ENCODE measurements at places on chromosomes 2 and 18.
A peak's percentile ranks its signal among the peaks of the same experiment; 100 is the strongest.

DNA sequence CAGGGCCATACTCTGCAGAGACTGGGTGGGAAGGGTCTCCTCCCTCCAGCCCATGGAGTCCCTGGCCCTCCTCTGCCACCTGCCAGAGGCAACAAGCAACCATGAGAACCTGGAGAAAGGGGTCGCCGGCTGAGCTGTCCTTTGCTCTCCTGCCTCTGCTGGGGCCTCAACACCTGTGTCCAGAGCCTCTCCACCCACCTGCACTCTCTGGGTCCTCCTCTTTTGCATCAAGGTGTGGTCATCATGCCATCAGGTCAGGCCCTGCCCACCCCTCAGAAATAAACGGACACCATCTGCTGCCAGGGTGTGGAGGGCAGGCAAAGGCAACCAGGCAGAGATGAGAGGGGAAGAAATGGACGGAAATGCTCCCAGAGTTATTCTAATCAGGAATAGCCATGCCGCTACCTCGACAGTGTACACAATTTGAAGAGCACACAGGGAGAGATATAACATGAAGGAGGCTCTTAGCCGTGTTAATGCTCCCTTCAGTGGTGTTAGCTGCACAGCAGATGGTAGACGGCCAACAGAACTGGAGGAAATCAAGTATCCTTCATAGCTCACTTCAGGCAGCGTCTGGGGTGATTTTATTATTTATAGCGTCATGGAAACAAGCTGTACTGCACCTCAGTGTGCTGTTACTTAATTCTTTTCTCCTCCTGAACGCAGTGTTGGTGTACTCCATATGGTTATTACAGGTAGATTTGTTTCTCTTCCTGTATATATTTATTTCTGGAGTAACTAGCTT lies 247.9 kb downstream of the TSN start:
- DNase-seq, result no peak

GRCh38 chr2:10579441-10579840 lies 110.3 kb downstream of the NOL10 start:
- DNase-seq, result no peak

GRCh38 chr18:52200406-52200805 lies 139.6 kb upstream of the DCC start:
- no peak for DNase-seq

GRCh38 chr18:41771973-41772372 lies 183.1 kb upstream of the PIK3C3 start:
- DNase-seq, result no peak

GRCh38 chr2:16664809-16665747 lies 556 bp downstream of the CYRIA start:
- DNase-seq, result no peak

DNA sequence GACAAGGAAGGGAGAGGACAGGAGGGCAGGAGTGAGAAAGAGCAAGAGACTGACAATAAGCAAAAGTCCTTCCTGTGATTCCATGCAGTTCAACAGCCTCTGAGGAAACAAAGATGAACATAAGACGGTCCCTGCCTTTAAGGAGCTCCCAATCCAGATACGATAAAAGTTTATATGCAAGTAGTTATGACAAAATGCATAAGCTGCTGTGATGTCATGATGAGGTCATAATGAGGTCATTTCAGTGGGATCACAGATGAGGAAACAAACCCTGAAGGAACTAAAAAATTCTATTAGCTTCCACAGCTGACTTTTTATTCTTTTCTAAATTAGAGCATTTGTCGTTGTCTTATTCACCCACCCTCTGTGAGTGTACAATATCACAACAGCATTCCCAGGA lies 458.5 kb upstream of the ACVR2A start:
- DNase-seq, result no peak

DNA sequence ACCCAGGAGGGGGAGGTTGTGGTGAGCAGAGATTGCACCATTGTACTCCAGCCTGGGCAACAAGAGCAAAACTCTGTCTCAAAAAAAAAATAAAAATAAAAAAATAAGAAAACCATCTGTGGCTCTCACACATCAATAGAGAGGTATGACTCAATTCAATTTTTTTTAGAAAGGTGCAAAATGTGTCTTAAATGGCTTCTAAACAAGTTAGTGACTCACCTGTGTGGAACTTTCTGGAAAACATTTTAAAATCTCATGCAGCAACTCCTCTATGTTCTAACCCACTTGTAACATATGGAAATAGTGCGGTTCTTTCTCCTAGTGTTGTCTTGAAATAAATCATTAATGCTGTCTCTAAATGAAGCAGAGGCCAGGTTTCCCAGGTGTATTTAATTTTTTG lies 10.7 kb upstream of the SULT1C4 start:
- no peak for DNase-seq

DNA sequence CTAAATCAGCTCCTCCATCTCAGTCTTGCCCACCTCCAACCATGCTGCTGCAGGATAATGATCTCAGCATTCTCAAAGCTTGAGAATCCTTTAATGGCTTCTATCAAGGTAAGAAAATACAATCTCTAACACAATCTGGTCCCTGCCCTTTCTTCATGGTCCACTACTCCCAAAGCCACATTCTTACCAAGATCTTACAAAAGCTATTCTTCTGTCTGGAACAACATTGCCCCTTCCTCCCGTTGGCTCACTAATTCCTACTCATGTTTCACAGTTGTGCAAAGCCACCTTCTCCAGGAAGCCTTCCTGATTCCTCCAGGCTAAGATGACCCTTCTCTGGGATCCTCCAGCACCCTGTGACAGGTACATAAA lies 5.9 kb upstream of the SFXN5 start:
- DNase-seq, result no peak

GRCh38 chr2:119826370-119826961 lies 66.7 kb downstream of the PTPN4 start:
- no peak for DNase-seq

- no peak for DNase-seq
These were observed 121.0 kb upstream of the XPO1 start for GRCh38 chr2:61658841-61659780.

GRCh38 chr2:117996525-117996924 lies 17.3 kb downstream of the CCDC93 start:
- DNase-seq, result no peak

GRCh38 chr2:109185821-109186570 lies 57.0 kb downstream of the SH3RF3 start:
- DNase-seq, result peak; percentile 56

DNA sequence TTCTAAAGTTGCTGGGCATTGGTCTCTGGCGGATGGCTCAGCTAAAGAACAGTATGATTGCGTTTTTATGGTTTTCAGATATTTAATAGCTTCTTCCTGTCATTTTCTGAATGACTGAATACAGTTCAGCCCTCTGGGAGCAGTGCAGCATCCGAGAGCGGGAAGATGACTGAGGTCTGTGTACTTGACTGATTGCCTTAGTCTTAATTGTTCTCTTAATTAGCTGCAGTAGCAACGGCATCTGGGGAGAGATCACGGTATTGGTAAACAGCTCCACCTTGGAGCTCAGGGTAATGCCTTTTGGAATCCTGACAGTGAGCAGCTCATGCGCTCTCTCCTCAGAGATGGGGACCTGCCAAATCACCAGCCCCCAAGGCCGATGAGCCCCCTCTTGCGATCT lies 481.4 kb upstream of the SPRED2 start:
- DNase-seq, result no peak

DNA sequence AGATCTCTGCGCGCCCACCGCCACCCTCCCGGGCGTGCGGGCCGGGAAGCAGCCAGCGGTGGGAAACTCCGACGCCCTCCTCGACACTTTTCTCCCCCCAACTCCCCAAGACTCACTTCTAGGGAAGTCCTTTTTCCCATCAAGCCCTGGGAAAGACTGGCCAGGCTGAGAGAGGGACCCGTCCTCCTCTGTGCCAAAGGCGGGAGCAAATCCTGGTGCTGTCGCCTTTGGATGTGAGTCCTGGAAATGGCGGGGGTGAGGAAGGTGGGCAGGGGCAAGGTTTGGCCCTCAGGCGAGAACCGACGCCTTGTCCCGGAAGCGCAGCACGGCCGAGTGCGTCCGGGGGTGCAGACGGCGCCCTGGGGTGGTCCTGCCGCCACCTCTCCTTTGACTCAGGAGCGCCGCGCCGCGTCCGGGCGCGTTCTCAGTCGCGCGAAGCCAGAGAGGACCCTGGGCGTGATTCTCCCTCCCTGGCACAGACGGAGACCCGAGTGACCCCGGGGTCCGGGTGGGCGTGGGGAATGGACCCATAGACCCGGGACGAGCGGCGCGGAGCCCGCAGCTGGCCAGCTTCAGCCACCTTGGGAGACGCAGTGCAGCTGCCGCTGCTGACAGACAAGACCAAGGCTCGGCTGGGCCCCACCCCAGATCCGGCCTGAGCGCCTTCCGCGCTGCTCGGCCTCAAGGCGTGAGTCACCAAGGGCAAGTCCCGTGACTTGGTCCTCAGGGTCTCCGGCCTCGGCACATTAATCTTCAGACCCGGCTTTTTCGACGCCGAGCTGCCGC lies 3.5 kb upstream of the LBX2 start:
- peak; percentile 50 for DNase-seq

DNA sequence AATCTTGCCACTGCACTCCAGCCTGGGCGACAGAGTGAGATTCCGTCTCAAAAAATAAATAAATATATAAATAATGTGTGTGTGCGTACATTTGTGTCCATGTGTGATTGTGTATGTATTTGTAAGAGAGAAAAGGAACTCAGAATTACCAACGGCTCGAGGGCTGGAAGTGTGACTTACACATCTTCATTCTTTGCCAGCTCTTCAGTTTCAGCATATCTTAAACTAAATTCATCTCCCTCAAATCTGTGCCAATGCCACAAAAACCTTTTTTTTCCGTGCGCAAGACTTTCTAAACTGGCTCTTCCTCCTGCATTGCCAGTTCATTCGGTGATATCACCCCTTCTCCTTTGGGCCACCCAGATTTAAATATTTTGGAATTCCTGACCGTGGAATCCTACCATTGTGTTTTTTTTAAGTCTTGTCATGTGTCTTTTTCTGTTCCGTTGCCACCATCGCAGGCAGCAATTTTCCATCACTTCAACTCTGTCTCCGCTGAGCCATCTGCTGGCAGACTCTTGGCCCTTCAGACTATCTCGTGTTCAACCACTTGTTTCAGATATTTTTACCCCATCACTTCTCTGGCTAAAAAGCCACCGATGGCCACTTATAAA lies 77.0 kb upstream of the ZNF532 start:
- no peak for DNase-seq

DNA sequence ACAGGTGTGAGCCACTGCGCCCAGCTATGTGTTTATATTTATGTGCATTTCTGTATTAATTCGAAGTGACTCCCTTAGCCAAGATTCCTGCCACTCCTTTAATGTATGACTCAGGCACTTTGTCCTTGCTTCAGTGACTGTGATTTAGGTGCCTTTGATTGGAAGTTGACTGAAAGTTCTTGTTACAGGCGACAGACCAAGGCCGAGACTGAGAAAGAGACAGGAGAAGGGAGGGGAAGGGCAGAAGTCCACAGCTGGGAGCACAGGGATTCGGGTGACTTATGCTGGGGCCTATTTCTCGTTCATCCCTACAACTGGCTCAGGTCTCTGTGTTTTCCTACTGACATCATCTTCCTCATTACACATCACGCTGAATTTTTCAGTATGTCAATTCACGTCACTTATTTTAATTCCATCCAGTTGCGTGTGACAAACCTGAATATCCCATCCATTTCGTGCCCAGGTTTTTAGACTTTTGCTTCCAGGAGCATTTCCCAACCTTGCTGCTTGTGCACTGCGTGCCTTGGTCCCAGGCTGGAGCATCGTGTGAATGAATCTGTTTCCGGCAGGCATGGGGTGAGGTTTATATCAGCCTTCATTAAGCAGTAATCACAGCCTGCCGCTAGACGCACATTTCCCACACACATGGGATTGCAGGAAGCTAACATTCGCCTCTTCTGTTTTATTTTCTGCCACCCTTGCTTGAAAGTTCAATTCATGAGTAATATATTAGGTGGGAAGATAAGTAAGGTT lies 42.4 kb downstream of the TMEM18 start:
- DNase-seq, result no peak

GRCh38 chr2:39188960-39189494 lies 54.7 kb downstream of the CDKL4 start:
- DNase-seq, result no peak

DNA sequence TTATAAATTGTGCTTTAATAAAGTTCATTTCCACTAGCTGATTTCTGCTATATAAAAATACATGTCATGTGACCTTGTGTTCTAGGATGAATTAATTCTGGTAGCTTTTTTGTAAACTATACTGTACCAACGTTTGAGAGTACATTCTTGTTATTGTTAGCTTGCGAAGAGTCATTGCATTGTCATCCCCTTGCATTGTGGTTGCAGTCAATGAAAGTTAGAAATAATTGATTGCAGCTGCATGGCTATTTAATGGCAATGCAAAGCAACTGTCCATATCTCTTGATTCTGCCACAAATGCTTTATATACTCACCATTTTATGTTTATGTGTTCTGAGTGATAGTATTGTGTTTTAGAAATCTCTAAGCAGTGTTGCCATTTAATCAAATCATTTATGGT lies 91.6 kb downstream of the ZNF407 start:
- peak; percentile 47 for DNase-seq

DNA sequence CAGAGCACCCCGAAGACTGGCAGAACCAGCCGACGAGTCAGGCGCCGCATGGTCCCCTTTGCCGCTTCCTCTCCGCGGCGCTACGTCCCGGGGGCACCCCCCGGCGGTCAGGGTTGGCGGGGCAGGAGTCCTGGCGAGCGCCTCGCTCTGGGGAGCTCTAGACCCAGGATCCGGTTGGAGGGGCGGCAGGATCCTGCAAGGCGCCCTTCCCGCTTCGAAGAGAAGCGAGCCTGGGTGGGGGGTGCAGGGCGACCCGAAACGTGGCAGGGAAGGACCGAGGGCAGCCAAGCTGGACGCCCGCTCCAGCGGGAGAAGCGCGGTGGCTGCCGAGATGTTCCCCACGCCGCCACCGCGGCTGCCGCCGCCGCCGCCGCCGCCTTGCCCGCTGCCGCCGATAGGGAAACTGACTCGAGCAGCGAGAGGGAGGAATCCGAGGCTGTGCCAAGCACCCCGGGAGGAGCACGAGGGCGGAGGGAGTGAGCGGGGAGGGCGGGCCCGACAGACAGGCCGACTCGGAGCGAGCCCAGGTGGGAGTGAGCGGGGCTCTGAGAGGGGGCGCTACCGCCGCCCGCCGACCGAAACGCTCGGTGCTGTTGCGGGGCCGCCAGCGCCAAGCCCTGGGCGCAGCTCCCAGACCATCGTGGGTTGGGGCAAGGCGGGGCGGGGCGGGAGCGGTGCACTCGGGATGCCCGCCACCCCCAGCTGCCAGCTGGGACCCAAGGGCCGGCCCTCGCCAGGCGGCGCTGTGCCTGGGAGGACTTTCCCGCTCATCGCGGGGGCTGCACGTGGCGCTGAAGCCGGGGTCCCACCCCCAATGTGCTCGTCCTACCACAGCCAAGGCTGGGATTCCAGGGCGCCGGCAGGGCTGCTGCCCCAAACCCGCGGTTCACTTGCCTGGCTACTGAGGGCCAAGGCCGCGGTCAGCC lies at the start of gene GALNT14:
TSS of gene GALNT14 (minus strand) at position 404 of the 926 bp plus-strand sequence. CDS start at position 50, 354 bp downstream.
- peak; percentile 45 for DNase-seq

DNA sequence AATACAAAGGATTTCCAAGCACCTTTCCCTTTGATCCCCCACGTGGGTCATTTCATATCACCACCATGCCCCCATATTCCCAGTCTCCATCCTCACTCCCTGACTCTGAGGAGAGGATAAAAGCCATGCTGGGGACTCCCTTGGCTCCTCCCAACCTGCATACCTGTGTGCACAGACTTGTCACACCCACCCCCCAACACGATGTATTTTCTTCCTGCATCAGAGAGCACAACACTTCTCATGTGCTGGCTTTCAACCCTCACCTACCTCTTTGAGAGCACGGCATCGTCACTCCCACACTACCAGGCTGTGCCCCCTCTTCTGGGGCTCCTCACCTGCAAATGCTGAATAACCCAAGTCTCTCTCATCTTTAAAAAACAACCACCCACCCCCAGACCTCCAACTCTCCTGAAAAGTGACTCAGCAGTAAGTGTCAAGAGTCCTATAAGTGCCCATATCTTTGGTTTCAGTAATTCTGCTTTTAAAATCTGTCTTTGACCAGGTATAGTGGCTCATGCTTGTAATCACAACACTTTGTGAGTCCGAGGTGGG lies 53.1 kb downstream of the AP1S3 start:
- DNase-seq, result no peak
